ENCODE measurements at places on chromosomes 4 and X.

GRCh38 chr4:73676136-73676535, 55.9 kb upstream of the RASSF6 start:
- DNase-seq: no peak

- DNase-seq: no peak
These were observed 11.4 kb upstream of the ARSJ start for GRCh38 chr4:113990886-113991285.

- DNase-seq: peak; percentile 43
These were observed 4.9 kb upstream of the TLR8 start for GRCh38 chrX:12901486-12901885.

- DNase-seq: no peak
These were observed 5.2 kb upstream of the EFNB1 start for GRCh38 chrX:68823413-68824151.

DNA sequence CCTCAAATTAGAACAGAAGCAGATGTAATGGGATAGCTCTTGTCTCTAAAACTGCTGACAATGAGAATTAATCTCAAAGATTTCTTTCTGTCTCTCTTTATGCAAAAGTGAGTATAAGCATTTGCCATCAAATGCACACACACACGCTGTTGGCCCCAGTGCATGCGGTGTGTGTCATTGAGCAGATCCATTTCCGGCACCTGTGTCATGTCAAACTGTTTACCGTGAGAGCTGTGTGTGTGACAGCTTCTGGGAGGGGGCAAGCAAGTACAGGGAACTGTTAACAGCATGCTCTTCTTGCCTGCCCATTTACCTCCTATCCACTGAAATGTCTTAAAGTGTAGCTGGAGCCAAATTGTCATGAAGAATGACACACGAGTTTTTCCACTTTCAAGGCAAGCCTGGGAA, 297.9 kb upstream of the FAT4 start:
- DNase-seq: peak; percentile 68

- no peak for DNase-seq
These were observed 118.6 kb downstream of the ZMAT1 start for GRCh38 chrX:101813200-101813599.

DNA sequence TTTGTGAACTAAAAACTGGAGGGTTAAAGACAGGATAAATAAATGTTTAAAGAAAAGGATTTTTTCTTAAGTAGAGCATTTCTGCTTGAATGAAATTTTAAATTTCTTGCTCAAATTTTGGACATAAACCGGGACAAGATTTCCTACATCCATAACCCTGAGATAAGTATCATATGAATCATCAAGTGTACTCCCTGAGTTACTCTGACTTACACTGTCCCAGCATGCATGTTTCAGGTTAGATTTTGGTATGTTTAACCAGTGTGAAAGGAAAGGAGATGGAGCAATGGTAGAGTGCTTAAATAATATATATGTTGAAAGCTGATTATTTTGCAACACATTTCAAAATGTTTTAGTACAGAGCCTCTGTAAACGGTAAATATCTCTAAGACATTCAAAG, 175.2 kb downstream of the ADGRL3 start:
- no peak for DNase-seq

DNA sequence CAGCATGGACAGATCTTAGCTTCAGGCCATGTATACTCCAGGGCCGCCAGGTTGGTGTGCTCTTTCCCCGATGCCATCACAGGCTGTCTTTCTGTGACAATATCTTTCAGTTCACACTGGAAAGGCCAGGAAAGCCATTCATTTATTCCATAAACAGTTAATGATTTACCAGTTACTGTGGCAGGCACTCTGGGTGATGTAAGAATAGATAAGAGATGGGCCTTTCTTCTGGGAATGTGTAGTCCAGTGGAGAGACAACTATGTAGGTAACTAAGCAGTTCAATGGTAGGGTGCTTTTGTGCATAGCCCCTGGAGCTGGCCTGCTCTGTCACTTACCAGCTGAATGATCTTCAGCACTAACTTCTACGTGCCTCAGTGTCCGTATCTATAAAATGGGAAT, 46.3 kb upstream of the LEF1 start:
- no peak for DNase-seq

All from kidney (tissue), 22 donors.